ENCODE measurements at places on chromosomes 5 and 9. TPM values are rescaled to one million over a fixed set of nuclear protein-coding genes. Genes with fewer than 3 reads are reported as not detected.

DNA sequence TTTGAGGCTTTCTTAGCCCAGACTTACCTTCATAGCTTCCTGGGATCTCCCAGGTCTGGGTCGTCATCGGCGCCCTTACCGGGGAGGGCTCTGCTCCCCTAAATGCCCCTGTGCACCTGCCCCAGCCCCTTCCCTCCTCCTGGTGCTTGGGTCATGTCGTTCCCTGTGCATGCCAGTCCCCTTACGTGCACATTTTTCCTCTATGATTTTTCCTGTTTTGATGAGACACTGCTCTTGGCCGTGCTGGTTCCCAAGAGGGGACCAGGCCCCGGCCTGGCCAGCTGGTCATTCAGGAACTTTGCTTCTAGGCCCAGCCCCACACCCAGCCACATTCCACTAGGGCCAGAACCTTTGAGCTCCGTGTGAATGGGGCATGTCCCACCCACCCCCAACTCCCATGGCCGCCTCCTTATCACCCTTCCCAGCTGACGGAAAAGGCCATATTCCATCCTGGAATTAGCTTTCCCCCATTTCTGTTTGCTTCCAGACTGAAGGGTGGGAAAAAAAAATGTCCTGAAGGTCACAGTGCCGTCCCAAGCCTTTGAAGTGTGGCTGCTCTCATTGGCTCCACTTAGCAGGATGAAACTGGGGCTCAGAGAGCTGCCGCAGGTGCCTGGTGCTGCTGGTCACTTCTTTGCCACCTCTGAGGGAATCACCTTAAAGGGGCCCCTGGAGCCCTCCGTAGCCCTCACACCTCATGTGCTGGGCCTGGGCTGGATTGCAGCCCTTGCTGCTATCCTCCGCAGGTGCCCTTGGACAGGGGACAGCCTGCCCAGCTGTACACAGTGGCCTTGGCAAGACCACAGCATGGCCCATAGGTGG lies 25.1 kb downstream of the ERGIC1 start:
- H3K4me1 ChIP-seq = peaks cover 3% of the 10 kb centered on the region
- no peaks in the 10 kb centered on the region for H3K27me3 ChIP-seq
- DNase-seq = no peak
- no peaks in the 10 kb centered on the region for H3K36me3 ChIP-seq

DNA sequence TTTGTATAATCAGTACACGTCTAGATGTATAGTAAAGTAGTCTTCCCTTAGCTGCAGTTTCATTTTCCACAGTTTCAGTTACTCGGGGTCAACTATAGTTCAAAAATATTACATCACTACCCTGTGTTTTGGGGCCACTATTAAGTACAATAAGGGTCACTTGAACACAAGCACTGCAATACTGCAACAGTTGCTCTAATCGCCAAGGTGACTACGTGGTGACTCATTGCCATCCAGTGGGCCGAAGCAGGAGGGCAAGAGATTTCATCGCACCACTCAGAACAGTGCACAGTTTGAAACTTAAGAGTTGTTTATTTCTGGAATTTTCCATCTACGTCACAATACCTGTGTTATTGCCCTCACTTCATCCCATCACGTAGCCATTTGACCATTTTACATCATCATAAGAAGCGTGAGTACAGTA lies at the start of gene ARL14EPL:
ARL14EPL (plus strand) TSS at position 379 of the 424 bp plus-strand sequence. CDS start 18,994 bp downstream, outside the sequence.
- no peaks in the 10 kb centered on the region for H3K27me3 ChIP-seq
- no peak within 1 kb of the TSS for H3K4me3 ChIP-seq
- DNase-seq = no peak
- H3K36me3 ChIP-seq = no peaks in the 10 kb centered on the region

DNA sequence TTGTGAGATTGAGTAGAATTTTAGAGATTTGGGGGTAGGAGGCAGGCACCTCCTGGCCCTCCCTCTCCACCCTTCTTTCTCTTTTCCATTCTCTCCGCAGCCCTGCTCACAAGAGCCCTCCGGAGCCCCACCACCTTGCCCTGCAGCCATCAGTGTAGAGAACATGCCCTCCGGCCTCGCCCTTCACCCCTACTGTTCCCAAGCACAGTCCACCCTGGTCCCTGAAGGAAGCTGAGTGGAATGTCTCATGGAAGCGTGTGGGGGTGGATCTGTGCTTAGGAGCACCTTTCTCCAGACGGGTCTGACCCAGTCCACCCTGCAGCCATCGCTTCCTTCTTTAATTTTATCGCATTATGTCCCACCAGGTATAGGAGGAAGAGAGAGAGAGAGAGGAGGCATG lies 267.1 kb downstream of the NSG2 start:
- no peaks in the 10 kb centered on the region for H3K36me3 ChIP-seq
- no peak for DNase-seq
- no peak overlapping the region for H3K27ac ChIP-seq
- H3K27me3 ChIP-seq = peaks cover 13% of the 10 kb centered on the region
- H3K4me3 ChIP-seq = no peak overlapping the region
- H3K4me1 ChIP-seq = peaks cover 7% of the 10 kb centered on the region

DNA sequence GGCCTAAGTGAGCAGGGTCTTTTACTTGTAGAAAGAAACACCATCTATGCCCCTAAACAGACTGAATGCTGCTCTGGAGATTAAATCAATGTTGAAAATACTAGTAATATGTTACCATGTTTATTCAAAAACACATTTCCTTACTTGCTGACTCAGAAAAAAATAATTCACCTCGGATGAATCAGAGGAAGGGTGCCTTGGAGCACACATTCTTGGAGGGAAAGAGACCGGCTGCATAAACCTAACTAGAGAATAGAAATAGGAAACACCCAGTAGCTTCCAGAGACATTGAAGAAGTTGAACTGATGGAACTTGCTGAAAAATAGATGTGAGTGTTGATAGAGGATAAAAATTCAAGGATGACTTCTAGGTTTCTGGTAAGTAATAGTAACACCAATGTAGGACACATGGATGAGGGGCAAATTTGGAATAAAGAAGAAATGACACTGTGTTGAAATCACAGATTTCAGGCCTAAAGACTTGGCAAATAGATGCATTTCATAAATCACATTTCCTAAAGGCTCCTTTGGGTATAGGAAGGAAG lies 76.9 kb upstream of the MINAR2 start:
- peaks cover 18% of the 10 kb centered on the region for H3K36me3 ChIP-seq
- no peaks in the 10 kb centered on the region for H3K27me3 ChIP-seq
- no peaks in the 10 kb centered on the region for H3K4me1 ChIP-seq
- H3K4me3 ChIP-seq = no peak overlapping the region
- no peak for DNase-seq
- no peak overlapping the region for H3K27ac ChIP-seq

Gene PCDHGB4
- 9.1 TPM for total RNA-seq

Gene IGIP
- total RNA-seq = 0.33 TPM

Gene OR13C4
- total RNA-seq = not detected
